ENCODE measurements at places on chromosomes 1 and 21.

DNA sequence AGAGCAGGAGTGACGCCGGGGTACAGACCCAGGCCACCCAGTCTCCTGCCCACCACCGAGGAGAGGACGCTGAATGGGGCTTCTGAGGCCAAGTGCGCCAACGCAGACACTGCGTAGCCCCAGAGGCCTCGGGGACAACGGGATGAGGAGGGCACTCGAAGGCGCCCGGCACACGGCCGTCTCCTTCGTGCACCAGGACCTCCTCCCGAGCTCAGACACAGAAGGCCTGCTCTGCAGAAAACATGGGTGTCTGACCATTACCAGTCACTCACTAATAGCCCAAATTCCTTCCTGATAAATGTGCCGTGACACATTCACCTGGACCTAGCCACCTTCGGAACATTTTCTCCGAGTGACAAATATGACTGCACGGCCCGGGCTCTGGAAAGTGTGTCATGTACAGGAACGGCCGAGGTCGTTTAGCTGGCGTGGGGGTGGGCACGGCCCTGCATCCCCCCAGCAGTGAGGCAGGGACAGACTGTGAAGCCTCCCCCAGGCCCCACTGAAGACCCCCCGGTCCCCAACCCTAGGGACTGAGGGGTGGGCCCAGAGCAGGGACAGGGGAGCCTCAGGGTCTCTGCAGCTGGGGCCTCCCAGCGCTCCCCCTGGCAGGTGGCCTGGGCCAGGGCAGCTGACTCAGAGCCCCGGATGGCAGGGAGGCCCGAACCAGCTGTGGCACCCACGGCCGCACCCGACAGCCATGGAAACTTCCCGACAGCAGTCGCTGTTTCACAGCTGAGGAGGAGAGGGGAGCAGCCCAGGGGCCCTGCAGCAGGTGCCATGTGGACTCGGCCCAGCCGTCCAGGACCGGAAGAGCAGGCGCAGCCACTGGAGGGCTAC, 16.7 kb upstream of the COL6A2 start:
- DNase-seq, result peak; percentile 82

DNA sequence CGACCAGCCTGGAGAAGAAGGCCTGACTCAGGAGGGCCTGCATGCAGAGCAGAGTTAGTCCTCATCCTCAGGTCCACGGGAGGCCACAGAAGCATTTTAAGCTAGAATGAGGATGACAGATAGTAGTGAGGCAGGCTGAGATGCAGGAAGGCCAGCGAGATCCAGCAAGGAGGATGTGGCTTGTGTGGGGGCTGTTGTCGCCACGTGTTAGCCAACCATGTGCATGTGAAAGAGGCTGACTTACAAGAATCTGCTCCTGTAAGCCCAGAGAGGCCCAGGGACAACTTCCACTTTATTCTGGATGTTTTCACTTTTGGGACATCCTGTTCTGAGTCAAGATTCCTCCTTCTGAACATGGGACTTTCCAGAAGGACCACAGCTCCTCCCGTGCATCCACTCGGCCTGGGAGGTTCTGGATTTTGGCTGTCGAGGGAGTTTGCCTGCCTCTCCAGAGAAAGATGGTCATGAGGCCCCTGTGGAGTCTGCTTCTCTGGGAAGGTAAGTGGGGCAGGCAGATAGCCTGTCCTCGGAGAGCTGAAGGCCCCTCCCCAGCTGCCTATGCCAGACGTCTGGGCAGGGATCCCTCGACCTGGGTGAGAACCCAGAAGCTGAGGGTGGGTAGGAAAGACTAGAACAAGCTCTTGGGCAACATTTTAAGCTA, at the start of gene SLAMF8:
Gene SLAMF8, plus strand, starts transcription at position 433 of the 661 bp plus-strand sequence. Its CDS starts 26 bp downstream, at position 459.
- peak; percentile 40 for DNase-seq

- DNase-seq, result no peak
These were observed 21.3 kb upstream of the COL18A1 start for GRCh38 chr21:45383615-45384201.

- no peak for DNase-seq
These were observed 26.7 kb upstream of the LIN9 start for GRCh38 chr1:226335661-226336060.

DNA sequence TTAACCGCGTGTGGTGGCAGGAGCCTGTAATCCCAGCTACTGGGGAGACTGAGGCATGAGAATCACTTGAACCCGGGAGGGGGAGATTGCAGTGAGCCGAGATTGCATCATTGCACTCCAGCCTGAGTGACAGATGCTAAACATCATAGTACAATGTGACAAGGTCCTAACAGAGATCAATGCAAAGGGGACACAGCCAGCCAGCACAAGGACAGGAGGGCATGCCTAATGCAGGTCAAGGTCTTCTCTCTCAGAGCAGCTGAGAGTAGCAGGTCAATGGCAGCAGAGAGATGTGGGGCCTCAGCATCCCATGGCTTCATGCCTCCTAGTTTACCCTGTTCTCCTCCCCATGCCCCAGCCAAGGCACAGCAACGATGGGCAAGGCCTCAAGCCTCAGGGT, 3.0 kb upstream of the SMIM11 start:
- no peak for DNase-seq

DNA sequence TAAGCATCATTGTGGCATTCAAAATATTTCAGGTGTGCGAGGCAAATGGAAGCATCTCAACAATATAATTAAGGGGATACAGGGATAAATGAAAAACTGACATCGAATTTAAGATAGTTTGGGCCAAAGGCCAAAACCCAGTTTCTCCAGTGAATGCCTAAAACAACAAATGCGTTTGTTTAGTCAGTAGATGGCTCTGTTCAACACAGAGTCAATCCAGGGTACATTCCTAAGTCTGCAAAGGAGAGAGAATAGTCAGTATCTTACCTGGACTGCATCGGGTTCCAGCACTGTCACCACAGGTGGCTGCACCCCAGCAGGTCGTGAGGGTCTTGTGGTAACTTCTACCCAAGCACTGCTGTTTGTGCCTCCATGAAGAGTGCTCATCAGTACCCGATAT, 321.1 kb downstream of the KCTD3 start:
- DNase-seq, result peak; percentile 29

GRCh38 chr1:100077531-100077930, 55.2 kb downstream of the SASS6 start:
- no peak for DNase-seq

DNA sequence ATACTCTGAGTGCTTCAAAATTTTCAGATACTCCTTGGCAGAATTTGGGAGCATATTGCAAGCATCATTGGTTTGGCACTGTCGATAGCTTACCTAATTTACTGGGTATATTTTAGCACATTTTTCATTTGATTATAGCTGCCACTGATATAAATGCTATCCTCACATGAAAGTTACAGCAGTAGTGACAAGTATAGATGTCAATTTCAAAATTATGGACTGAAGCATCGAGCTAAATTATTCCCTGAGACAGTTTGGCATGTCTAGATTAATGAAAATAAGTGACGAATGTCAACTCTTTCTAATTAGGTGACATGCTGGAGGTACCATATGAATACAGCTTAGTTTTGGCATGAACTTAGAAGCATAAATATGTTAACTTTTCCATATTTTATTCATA, 83.1 kb downstream of the LRRC7 start:
- DNase-seq, result no peak

- peak; percentile 94 for DNase-seq
These were observed 62.0 kb downstream of the TBX19 start for GRCh38 chr1:168342572-168343280.

GRCh38 chr1:54229281-54229891, 29.4 kb downstream of the MRPL37 start:
- DNase-seq, result peak; percentile 64

DNA sequence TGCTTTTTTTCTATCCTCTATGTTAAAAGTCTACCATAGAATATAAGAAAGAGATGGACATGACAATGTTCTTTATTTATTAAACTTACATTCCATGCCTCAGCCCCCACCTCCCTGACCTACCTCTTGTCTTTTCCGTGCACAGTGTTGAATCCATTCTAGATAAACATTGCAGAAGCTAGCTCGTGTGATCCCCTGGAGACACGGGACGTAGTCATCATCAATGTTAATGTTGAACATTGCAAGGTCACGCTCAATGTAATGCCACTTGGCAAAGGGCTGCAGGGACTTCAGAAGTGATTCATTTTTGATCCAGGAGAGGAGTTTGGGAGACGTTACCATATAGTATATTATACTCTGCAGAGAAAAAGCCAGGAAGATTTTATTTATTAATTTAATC, 66.4 kb downstream of the NTPCR start:
- no peak for DNase-seq

GRCh38 chr1:234550341-234551031, 59.5 kb downstream of the IRF2BP2 start:
- no peak for DNase-seq

DNA sequence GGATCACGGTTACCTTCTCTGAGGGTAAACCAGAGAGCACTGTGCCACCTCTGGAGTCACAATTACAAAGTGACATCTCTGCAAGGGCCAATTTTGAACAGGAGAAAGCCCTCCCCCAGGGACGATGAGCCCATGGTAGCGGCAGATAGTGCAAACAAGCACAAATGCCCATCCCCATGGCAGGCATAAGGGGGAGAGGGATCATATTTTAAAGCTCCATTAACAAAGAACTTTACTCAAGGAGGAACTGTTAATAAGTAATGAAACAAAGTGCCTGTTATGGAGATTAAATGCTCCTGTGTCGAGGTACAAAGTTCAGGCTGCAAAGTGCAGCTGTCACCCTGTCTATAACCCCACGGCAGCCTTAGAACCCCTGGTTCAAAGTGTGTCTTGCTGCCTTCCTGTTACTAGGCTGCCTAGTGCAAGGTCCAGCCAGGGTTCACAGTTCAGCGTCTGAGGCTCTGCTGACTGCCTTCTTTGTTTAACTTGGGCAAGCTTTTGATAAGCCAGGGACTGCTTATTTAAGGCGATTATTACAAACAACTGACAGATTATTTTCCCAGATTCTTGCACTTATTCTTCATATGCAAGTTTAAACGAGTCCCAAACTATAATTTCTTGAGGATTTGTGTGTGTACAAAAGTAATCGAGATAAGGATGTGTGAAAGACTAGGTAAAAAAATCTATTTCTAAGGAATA, 75.7 kb upstream of the NRIP1 start:
- DNase-seq, result no peak

DNA sequence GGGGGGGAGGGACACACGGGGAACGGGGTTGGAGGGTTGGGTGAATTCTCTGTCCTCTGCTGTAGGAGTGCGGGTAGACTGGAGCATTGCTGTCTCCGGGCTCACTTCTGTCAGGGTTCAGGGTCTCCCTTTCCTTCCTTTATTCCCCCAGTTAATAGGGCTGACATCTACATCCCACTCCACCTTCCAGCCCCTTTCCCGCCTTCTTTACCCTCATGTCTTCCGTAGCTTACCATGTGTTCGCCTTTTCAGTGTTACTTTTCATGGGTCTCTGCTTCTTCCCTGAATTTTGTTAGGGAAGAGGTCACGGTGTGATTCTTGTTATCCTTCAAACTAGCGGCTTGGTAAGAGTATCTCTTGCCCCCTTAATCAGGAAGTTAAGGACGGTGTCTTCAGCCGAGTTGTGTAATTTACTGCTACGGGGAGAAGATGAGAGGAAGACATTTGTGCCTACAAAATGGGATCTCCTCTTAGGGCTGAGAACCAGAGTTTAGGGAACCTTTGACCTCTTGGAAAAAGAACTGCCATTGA, 917 bp downstream of the RAP1A start:
- no peak for DNase-seq

- no peak for DNase-seq
These were observed 85.8 kb downstream of the ADARB1 start for GRCh38 chr21:45160198-45160597.

DNA sequence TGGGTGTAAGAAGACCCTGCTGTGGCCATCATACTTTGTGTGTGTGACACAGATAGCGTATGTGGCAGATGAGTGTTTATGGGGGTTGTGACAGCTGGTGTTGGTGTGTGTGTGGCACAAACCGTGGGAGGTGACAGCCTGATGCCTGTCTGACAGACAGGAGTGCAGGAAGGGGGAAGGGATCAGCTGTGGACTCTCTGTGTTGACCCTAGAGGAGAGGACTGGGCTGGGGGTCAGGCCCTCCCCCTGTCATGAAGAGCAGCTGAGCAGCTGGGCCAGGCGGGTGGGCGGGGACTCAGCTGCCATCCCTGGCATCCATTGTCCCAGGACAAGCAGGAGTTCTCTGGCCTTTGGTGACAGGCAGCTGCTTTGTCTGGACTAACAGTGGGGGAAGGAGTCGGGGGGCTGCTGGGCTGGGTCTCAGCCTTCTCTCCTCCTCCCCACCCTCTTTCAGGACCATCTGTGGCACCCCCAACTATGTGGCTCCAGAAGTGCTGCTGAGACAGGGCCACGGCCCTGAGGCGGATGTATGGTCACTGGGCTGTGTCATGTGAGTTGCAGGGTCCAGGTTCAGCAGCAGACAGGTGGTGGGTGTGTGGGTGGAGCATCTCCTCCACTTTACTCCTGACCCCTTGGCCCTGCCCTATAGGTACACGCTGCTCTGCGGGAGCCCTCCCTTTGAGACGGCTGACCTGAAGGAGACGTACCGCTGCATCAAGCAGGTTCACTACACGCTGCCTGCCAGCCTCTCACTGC, 2.3 kb downstream of the PLK3 start:
- DNase-seq, result no peak

GRCh38 chr1:158730453-158730852, 9.9 kb upstream of the OR6K3 start:
- no peak for DNase-seq

- no peak for DNase-seq
These were observed 74.1 kb downstream of the PSMG1 start for GRCh38 chr21:39109163-39109530.

GRCh38 chr1:111792249-111792648, 36.5 kb downstream of the DDX20 start:
- DNase-seq, result no peak

- DNase-seq, result peak; percentile 76
These were observed 13.4 kb upstream of the KIF1B start for GRCh38 chr1:10196976-10197375.

DNA sequence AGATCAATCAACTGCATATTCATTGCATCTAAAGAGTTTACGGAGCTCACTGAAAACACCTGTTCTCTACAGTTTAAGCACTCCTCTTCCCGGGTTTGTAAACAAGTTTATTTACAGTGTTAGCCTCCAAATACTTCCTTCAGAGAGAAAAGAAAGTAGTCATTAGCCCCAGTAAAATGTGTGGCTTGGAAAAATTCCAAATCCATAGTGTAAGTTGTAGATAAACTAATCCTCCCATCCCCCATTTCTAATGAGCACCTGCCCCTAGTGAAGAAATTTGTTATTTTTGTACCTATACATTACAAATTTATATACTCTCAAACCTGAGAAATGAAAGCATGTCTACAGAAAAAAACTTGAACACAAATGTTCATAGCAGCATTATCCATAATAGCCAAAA, 21.9 kb downstream of the PUM1 start:
- DNase-seq, result no peak

- peak; percentile 28 for DNase-seq
These were observed 118.3 kb downstream of the NOS1AP start for GRCh38 chr1:162187687-162188276.

DNA sequence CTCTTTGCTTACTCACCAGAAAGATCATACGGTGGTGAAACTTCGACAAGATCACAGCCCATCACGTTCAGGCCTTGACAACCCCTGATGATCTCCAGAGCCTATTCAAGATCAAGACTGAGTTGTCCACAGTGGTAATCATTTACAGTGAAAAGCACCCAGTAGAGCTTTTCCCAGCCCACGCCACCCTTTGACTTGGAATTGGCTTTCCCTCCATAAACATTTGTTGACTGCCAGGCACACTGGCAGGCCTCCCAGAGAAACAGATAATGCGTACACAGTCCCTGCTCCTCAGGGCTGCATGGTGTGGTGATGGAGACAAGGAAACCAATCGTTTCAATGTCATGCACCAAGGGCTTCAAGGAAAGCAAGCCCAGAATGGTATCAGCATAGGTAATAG, 10.1 kb downstream of the AGMAT start:
- DNase-seq, result no peak

- DNase-seq, result peak; percentile 50
These were observed 316.0 kb downstream of the VAV3 start for GRCh38 chr1:107649023-107649422.
